NCI-H2081 (cell line): ENCODE measurements at places on chromosomes 2 and 18.

GRCh38 chr2:228681426-228681825 lies 499.9 kb upstream of the SPHKAP start:
- no peak for DNase-seq

- no peak for DNase-seq
Observed at GRCh38 chr2:220775856-220776488, 796.1 kb downstream of the EPHA4 start.

DNA sequence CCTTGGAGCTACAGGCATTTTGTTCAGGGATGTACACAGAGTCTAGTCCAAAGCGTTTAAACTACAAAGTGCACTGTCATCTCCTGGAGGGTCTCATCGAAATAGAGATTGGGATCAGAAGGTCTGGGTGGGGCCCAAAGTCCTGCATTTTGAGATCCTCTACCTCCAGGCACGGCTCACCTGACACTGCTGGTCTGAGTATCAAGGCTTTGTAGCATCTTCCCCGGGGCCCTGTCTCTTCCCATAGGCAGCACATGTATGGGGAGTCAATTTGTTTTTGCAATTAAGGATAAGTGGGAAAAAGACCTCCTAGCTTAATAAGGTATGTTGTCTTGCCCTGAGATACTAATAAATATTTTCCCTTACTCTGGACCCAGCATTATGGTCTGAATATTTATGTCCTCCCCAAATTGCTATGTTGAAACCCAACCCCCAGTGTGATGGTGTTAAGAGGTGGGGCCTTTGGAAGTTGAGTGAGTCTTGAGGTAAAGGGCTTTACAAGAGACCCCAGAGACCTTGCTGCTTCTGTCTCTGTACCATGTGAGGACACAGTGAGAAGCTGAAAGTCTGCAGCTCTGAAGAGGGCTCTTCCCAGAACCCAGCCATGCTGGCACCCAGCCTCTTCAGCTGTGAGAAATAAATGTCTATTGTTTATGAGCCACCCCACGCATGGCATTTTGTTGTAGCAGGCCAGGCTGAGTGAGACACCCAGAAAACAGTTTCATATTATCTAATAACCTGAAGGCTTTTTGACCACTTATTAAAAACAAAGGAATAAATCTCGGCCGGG lies 258.7 kb upstream of the HS6ST1 start:
- no peak for DNase-seq

- DNase-seq, result no peak
Observed at GRCh38 chr2:191851158-191851557, 4.3 kb upstream of the CAVIN2 start.

DNA sequence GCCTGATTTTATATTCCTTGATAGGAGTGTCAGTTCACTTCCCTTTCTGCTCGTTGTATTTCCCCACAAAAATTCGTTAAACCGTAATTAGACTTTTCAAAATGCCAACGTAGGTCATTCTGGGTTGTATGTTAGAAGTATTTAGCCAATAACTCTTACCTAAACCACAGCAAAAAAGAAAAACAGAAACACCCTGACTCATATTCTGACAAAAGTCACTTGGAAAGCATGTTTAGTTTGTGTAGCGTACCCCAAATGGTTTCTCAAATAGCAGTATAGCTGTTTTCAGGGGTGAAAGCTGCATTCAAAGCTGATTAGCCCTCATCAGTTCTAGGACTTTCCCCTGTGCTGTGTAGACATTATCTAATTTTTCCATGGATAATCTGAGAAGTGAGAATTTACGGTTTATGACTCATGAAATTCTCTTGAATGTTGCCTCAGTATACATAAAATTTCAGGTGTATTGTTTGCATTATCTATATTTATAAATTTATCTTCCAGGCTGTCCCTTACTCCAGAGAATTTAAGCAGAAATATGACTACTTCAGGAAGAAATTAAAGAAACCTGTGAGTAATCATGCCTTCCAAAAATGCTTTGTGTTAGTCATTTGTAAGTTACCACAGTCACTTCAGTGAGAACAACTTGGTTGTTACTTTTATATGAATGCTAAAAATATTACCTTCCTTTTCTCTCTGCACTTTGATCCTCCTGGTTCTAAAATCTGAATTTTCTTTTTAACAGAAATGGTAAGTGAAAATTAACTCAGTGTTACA lies 264.9 kb downstream of the ALPK2 start:
- DNase-seq, result no peak

GRCh38 chr18:46759890-46760289 lies 3.0 kb upstream of the ST8SIA5 start:
- DNase-seq, result peak; percentile 81

DNA sequence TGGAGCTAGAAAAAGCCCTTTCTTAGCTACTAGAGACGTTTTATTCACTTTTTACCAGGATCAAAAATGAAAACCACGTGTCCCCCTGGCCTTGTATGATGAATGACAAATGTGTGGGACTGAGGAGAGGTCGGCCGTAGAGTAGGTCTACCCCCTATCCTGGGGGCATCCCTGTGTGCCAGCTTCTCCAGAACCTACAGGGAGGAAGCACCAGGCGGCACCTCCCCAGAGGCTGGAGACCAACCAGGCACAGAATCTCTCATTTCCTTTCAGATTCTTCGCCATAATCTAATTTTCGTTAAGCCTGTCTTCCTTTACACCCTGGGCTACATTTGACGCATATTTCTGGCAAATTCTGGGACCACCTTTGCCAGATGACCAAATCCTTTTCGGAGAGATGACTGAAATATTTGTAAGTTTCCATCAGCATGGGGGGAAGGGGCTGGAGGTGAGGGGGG lies 15.9 kb downstream of the TWIST2 start:
- DNase-seq, result no peak

- peak; percentile 46 for DNase-seq
Observed at GRCh38 chr18:63617049-63617914, 26.8 kb downstream of the SERPINB4 start.

DNA sequence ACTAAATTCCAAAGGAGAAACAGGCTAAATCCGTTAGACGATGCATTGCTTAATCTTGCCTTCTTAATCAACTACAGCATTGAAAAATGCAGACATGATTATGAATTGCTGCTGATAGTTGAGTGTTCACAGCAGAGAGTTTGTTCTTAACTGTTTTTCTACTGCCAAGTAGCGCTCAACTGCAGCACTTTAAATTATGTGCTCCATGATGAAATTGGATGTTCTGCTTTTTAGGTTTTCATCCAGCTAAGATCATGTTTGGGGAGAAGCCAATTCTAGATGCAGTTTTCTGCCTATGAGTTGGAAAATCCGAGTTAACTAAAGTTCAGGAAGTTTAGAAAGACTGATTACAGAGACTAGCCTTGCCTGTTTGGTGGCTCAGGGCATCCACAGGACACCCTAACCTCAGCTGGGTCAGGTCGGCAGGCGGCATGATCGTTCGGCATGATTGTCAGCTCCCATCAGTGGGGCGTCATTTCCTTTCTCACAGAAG lies 119.4 kb upstream of the PIEZO2 start:
- DNase-seq, result no peak

DNA sequence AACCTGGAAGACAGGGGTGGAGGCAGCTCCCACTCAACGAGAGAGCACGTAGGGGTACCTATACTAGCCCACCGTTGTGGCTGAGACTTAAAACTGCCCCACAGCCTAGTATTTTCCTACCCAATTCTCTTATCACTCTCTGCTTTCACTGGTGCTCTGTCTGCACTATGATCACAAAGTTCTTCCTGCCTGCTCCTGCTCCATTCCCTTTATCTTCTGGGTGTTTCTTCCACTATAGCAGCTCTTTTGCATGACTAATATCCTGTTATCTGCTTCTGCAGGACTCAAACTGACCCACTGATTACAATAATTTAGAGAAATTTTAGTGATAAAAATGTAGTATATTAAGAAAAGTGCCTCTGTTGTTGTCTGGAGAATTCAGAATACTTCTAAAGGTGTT lies 184.8 kb downstream of the LRP1B start:
- DNase-seq, result no peak

- DNase-seq, result no peak
Observed at GRCh38 chr2:168002021-168002553, 245.3 kb downstream of the STK39 start.

GRCh38 chr2:62267696-62268095 lies 71.8 kb downstream of the B3GNT2 start:
- DNase-seq, result no peak

GRCh38 chr2:44912660-44913059 lies 28.8 kb upstream of the SIX3 start:
- no peak for DNase-seq

DNA sequence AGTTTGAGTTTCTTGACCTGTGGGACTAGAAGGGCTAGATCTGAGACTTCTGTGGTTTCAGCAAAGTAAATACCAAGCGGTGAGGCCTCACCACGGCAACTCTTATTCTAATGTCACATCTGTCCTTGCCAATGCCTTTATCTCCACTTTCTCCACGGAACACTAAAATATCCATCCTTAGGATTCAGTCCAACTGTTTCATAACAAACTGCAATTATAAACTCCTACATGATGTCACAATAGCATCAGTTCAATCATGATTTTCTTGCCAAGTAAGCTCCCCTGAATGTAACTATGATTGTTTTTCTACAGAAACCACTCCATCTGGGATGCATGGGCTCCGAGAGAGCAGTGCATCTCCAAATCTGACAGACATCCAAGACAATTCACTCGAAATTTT lies 79.6 kb downstream of the LRATD1 start:
- DNase-seq, result no peak

DNA sequence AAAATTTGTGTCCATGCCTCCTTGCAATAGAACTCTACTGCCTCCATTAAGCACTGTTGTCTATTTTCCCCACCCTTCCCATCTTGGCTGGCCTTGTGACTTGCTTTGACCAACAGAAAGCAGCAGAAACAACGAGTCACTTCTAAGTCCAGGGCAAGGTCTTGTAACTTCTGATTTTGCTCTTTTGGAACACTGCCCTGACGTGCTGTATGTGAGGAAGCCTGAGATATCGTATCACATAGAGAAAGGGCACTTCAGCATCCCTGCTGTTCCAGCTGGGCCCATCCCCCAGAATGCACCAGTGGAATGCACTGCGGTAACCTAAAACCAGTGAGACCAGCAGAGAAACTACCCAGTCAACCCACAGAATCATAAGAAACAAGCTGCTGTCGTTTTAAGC lies 28.1 kb downstream of the NCKAP1 start:
- DNase-seq, result no peak

DNA sequence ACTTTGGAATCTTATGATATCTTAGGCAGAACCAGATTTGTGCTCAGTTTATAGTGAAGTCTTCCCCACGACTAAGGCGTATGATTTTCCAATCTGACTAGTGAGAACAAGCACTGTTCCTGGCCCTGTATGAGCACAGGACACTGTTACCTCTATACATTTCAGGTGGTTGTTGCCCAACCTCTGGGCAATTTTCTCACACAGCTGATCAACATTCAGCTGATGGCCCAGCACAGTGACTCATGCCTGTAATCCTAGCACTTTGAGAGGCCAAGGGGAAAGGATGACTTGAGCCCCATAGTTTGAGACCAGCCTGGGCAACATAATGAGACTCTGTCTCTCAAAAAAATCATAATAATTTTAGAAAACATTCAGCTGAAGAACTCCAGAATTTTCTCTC lies 119.5 kb downstream of the ASXL3 start:
- no peak for DNase-seq

DNA sequence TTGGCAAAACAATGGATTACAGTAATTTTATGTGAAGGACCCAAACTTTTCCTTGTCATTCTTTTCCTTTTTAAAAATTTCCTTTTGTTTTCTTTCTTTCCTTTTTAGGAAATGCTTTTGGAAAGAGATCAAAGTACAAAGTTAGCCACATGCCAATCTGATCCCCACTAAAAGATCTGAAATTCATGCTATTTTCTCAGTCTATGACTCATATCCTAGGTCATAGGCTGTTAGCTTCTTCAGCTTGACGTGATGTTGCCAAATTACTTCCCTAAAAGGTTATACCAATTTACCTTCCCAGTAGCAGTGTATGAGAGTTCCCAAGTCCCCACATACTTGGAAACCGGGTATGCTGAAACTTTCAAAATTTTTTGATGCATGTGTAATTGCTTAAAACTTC lies 355.3 kb downstream of the INSIG2 start:
- DNase-seq, result no peak

GRCh38 chr2:230048010-230048671 lies 20.6 kb downstream of the SLC16A14 start:
- no peak for DNase-seq

DNA sequence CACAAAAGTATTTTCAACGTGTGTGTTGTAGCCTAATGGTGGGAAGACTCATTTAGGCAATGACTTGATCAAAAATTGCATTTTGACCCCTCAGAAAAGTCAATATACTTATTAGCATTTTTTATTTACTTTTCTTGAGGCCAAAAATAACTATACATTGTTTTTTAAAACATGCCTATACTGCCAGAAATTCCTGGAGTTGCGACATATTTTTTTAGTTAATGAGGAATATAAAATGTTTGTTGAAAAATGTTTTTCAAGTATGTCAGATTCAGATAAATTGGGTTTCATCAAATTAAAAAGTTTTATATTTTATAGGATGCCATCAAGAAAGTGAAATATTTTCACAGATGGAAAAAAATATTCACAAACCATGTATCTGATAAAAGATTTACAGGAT lies 39.6 kb downstream of the R3HDM1 start:
- no peak for DNase-seq

GRCh38 chr2:237227592-237228280 lies 142.0 kb downstream of the COPS8 start:
- DNase-seq, result no peak

DNA sequence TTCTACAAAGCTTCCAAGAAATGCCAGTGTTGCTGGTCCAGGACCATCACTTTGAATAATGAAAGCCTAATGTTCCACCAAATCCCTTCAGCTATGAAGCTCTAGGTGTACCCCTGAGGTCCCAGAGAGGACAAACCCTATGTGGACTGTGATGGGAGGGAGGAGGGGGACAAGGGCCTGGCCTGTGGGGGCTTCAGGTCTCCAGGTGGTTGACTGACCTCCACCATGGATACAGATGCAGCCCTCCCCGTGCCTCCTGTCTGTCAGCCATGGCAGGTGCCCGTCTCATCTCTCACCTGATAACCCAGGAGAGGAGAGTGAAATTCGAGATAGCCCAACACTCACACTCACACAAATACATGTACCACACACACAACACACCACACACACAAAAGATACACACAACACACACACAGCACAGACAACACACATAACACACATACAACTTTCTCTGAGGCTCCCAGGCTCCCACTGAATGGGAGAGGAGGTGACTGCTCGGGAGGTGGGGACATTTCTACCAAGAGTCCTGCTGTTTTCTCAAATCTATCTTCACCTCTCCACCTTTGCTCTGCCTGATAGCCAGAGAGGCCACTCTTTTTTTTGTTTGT lies 12.8 kb upstream of the RHOB start:
- DNase-seq, result no peak

DNA sequence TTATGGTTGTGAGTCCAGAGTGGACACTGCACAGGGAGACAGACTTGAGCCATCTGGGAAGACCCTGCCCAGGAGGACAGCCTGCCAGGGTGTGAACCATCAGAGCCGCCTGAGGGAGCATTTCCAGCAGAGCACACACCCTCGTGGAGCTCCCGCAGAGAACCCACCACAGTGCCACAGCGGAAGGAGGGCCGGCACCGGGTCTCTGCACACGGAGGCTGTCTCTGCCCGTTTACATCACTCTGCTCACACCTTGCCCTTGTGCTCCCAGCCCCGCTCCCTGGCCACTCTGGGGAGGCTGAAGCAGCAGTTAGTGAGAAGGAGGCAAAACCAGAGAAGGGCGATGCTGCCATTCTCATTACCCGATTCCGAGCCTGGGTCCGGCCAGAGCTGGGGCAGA lies 161.9 kb downstream of the KLHL29 start:
- no peak for DNase-seq
